ENCODE measurements at places on chromosomes 4 and X.

DNA sequence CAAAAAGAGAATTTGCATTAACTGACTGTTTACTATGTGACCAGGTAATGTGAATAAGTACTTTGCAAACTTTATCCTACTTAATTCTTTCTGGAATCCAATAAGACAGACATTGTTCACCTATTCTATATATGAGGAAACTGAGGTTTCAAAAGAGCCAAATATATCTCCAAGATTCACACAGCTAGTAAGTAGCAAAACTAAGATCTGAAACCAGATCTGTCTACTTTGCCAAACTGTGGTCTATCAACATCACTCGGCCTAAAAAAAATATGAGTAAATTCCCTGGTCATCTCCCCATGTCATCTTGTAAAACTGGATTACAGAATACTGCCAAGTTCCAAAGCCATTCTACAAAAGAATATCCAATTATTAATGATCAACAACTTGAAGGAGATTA is 52.8 kb downstream of the ANAPC10 start:
- H3K4me3 ChIP-seq: no peak overlapping the region
- peaks cover 10% of the 10 kb centered on the region for H3K4me1 ChIP-seq
- DNase-seq: no peak
- no peaks in the 10 kb centered on the region for H3K27me3 ChIP-seq

GRCh38 chr4:41323179-41323578 is 66.5 kb downstream of the UCHL1 start:
- no peak for DNase-seq
- no peak overlapping the region for H3K27ac ChIP-seq
- no peaks in the 10 kb centered on the region for H3K27me3 ChIP-seq
- H3K36me3 ChIP-seq: no peaks in the 10 kb centered on the region

GRCh38 chr4:14392378-14392777 is 609.9 kb upstream of the CPEB2 start:
- H3K4me3 ChIP-seq: no peak overlapping the region
- no peaks in the 10 kb centered on the region for H3K4me1 ChIP-seq
- H3K36me3 ChIP-seq: no peaks in the 10 kb centered on the region
- no peak overlapping the region for H3K27ac ChIP-seq

DNA sequence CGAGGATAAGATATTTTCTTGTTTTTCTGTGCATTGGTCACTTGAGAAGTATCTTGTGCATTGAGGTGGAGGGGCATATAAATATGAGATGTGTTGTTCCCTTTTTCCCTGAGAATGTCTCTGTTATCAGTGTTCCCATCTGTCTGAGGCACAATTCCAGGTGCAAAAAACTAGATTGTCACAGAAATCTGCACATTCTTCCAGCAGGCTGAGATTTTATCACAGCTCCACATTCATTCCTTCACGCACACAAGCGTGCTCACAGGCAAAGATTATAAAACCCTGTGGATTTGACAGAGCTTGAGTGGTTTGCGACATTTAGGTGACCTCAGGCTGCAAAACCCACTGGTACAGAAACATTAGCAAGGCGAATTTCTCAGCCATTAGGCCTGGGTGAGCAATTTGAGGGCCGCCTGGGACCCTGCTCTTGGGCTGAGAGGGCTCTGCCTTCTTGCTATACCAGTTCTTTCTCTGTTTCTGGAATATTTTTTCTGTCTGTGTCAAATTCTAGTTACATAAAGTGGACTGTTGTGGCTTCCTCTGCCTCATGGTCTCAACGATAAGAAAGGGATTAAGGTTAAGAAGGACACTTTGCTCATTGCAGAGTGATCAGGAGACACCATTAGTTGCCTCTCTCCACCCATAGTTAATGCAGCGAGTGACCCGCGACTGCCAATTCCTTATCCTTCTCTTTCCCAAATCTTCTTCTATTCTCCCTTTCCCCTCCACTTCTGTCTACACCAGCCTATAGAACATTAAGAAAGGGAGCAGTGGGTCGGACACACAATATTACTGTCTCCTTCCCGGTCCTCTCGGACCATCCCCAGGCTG is 86.7 kb upstream of the C1QTNF7 start:
- H3K27ac ChIP-seq: no peak overlapping the region
- no peaks in the 10 kb centered on the region for H3K4me1 ChIP-seq
- H3K27me3 ChIP-seq: no peaks in the 10 kb centered on the region
- H3K36me3 ChIP-seq: no peaks in the 10 kb centered on the region
